ENCODE measurements at places on chromosomes 7 and 10. TPM values are rescaled to one million over a fixed set of nuclear protein-coding genes. Genes with fewer than 3 reads are reported as not detected.
A peak's percentile ranks its signal among the peaks of the same experiment; 100 is the strongest.

TDRD1 gene
- total RNA-seq: 0.14 TPM

DNA sequence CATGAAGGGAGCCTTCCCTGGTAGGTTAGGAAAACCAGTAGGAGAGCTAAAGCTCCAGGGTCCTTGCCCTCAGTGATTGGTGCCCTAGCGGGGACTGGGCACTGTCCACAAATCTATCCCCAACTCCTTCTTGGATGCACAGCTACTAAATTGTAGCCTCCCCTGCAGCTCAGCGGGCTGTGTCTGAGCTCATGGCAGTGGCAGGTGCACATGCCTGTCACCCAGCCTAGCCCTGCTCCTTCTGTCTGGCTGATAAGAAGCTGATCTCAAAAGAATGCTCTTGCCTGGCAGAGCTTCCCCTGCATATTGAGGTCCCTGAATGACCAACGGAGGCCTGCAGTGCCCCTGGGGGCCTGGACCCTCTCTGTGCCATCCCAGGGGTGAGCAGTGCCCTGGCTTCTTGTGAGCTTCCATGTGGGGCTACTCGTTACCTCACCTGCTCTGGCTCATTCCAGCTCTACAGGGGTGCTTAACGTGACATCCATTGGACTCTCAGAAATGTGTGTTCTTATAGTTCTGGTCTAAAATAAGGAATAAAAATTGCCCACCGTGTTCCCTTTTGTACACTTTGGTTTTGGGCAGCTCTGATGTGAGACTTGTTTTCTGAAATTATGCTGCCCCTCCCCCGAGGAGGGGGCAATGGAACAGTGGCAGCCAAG is 59.8 kb upstream of the ANTXRL start:
- no peak overlapping the region for H3K27ac ChIP-seq
- peak; percentile 38 for DNase-seq
- H3K36me3 ChIP-seq: no peaks in the 10 kb centered on the region

DNA sequence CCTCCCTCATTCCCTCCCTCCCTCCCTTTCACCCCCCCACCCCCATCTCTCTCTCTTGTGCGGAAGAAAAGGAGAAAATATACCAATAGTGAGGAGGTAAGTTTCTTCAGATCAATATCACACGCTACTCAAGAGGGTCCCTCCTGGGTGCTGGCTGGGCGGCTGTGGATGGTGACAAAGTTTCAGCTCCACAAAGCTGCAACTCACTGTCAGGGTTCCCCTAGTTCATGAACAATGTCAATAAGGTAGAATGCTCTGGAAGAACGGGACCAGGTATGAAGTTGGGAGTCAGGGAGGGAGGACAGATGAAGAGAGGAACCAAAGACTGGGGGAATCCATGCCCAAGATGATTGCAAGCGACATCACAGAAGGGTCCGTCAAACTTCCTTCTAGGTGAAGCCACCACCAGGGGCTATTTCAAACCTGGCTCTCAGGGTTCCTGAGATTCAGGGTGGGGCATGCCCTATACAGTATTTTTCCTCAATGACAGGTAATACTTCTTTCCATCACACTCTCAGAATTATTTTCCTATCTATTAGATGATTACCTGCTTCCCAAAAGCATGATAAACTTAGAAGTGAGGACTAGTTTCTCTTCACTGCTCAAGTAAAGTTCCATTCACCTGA is 1.4 kb upstream of the PDE1C start:
- H3K27ac ChIP-seq: peak overlapping the region; percentile 65
- no peak for DNase-seq
- H3K4me3 ChIP-seq: peak overlapping the region; percentile 53
- no peaks in the 10 kb centered on the region for H3K36me3 ChIP-seq
- no peaks in the 10 kb centered on the region for H3K4me1 ChIP-seq
- peaks cover 16% of the 10 kb centered on the region for H3K27me3 ChIP-seq

GRCh38 chr7:24939416-24939815 is 40.6 kb downstream of the OSBPL3 start:
- no peaks in the 10 kb centered on the region for H3K36me3 ChIP-seq
- no peaks in the 10 kb centered on the region for H3K27me3 ChIP-seq
- no peaks in the 10 kb centered on the region for H3K4me1 ChIP-seq
- H3K27ac ChIP-seq: no peak overlapping the region
- no peak overlapping the region for H3K4me3 ChIP-seq

- no peaks in the 10 kb centered on the region for H3K4me1 ChIP-seq
- H3K4me3 ChIP-seq: no peak overlapping the region
- no peaks in the 10 kb centered on the region for H3K36me3 ChIP-seq
- H3K27me3 ChIP-seq: no peaks in the 10 kb centered on the region
- no peak overlapping the region for H3K27ac ChIP-seq
- no peak for DNase-seq
Measured at GRCh38 chr10:67818323-67818722, 19.7 kb downstream of the DNAJC12 start.

- no peak overlapping the region for H3K27ac ChIP-seq
- DNase-seq: no peak
- H3K27me3 ChIP-seq: no peaks in the 10 kb centered on the region
- H3K4me3 ChIP-seq: no peak overlapping the region
- peaks cover 16% of the 10 kb centered on the region for H3K4me1 ChIP-seq
- H3K36me3 ChIP-seq: no peaks in the 10 kb centered on the region
Measured at GRCh38 chr10:31586723-31587638, 268.0 kb downstream of the ZEB1 start.
